GM18507 (cell line): ENCODE measurements at places on chromosomes 5 and 9.
A peak's percentile ranks its signal among the peaks of the same experiment; 100 is the strongest.

GRCh38 chr9:136082496-136083361, 12.4 kb downstream of the NACC2 start:
- DNase-seq, result no peak

DNA sequence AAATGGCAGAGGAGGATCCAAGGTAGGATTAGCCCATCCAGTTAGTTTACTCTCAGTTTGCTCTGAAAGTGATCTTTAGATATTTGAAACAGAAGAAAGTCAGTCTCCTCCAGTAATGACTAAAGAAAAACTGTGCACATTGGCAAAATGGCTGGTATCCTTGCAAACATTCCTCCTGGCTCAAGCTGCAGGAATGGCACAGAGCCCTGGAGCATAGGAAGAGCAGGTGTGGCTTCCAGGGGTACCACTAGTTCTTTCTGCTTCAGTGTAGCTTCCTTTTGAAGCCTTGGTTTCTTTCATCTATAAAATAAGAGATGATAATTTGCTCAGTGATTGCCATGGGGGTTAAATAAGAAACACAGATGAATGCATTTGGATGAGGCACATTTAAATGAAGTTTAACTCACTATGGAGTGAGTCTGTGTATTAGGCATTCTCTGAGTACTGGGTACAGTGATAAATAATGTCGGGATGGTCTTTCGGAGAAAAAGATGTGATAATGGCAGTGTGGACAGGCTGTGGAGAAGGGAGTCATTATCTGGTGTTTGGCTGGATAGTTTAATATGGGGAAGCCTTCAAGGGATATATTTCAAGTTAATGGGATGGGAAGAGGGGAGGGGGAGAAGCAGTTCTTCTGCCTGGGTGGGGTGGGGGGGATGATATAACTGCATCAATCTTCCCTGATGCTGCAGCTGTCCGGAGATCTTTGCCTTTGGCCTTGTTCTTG, 217.3 kb upstream of the KLF4 start:
- no peak for DNase-seq

DNA sequence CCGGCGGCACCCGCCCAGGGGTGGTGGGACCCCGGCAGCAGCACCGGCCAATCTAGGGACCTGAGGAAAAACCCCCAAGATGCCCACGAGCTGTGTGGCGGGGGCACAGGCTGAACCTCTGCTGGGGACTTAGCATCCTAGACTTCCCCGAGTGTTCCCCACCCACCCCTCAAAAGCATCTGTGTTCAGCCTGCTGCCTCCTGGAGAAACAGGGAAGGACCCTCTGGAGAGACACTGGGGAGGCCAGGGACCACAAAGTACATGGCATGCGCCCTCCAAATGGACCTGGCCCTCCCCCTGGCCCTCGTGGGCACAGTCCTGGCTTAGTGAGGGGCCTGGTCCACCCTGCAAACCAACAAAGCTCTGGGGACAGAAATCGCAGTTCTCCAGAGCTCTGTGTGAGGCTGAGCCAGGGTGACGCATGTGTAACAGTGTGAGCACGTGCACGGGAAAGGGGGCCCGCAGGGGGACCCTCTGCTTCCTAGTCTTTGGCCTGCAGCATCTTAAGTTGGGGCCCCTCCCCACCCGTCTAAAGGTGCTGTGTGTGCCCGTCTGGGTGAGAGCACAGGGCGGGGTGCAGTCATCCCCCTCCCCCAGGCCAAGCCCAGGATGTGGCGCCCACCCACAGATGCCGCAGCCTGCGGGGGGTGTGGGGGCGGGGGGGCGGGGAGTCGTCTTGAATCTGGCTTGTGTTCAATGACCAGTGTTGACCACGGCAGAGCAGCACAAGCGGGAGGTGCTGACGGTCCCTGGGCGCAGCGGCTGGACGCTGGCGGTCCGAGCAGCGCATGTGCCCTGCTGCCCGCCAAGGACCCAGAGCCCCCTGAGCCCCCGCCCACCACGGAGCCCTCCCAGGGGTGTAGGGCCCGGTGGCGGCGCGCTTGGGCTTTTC, 672 bp upstream of the KCNT1 start:
- no peak for DNase-seq

DNA sequence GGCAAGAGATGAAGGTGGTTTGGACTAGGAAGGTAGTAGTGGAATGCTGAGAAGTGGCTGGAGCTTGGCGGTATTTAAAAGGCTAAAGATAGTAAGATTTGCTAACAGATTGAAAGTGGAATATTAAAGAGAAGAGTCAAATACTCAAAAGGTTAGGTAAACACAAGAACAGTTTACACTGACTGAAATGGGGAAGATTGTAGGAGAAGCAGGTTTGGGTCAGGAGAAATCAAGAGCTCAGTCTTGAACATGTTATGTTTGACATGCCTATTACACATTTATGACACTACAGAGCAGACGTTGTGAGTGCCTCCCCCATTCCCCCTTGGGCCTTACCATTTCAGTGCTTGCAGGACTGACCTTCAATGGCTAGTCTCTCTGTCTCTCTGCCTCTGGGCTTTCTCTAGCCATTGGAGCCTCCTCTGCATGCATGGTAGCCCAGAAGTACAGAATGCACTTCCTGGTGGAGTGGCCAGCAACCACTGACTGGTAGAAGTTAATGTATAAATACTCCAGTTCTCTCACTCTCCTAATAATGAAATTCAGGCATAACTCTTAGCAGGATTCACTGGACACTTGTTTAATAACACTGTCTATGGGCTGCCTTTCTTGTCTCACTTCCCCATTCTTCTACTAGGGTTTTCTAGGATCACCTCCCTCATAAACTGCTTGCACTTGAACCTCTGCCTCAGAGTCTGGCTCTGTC, 56.8 kb downstream of the HMGCS1 start:
- no peak for DNase-seq

DNA sequence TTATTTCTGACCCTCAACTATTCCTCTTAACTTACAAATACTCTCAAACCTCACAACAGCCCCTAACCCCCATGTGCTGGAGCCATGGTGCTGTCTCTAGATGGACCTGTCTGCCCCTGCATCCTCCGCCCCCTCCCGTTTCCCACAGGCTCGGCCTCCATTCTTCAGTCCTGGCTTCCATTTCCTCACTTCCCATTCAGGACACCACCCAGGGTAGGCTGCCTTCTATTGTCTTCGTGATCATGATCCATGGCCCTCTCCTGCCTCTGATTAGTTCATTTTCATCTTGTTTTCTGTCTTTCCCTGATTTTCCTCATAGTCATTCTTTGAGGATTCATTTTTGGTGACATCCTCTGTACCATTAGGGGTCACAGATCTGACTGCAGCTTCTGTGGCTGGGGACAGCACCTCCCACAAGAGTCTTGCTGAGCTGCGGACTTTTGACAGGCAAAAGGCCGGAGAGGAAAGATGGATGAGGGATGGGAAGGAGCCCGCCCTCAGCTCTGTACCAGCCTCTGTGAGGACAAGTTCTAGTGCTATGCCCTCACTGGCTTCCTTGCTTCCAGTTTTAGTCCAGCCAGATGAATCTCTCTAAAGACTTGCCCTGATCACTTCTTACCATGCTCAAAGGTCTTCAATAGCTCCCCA, 255.8 kb downstream of the NTRK2 start:
- DNase-seq, result no peak

- DNase-seq, result no peak
Observed at GRCh38 chr5:111636736-111637135, 120.3 kb downstream of the NREP start.

GRCh38 chr9:95336281-95336680, 18.8 kb upstream of the FANCC start:
- no peak for DNase-seq

DNA sequence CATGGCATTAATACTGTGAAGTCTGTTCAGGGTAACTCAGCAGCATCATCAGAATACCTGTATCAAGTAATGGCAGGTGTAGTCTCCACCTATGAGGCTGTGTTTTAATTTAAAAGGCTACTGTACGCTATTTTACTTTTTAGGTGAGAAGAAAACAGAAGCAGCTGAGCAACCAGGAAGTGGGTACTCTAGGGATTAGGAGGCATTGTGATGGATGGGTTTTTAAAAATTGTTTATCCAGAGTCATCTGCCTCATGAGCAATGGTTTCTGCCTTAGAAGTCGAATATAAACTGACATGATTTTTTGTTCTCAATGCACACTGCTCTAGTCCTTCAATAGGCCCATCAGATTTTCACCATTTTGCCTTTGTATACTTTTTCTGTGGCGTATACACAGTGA, 42.6 kb downstream of the PSIP1 start:
- no peak for DNase-seq

- DNase-seq, result no peak
Observed at GRCh38 chr9:5499157-5499556, 11.2 kb upstream of the PDCD1LG2 start.

DNA sequence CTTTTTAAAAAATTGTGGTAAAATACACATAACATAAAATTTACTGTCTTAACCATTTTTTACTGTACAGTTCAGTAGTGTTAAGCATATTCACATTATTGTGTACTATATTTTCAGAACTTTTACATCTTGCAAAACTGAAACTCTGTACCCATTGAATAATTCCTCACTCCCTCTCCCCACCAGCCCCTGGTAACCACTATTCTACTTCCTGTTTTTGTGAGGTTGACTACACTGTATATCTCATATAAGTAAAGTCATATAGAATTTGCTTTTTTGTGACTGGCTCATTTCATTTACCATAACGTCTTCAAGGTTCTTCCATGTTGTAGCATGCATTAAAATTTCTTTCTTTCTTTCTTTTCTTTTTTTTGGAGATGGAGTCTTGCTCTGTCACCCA, 87.0 kb downstream of the LNPEP start:
- no peak for DNase-seq

GRCh38 chr9:92634712-92635605, 35.0 kb downstream of the IPPK start:
- DNase-seq, result peak; percentile 60

GRCh38 chr5:79020861-79021561, 35.9 kb upstream of the ARSB start:
- peak; percentile 15 for DNase-seq

- no peak for DNase-seq
Observed at GRCh38 chr9:123337971-123338370, 18.0 kb upstream of the CRB2 start.

DNA sequence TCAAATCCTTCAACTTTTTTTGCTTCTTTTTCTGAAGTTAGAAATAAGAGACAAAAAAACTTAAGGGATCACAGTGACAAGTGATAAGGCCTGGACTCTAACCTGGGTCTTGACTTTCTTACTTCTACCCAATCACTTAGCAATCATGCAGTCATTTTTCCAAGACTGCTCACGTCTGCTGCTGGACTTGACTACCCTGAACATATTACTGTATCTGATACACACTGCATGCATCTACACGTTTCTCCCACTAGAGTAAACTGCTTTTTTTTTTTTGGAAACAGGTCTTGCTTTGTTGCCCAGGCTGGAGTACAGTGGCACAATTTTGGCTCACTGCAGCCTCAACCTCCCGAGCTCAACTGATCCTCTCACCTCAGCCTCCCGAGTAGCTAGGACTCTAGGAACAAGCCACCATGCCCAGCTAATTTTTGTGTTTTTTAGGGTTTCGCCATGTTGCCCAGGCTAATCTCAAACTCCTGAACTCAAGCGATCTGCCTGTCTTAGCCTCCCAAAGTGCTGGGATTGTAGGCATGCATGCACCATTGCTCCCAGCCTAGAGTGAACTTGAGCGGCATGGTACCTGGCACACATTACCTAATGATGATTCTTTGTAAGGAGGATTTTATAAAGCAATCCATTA, 7.4 kb downstream of the PLIN2 start:
- DNase-seq, result no peak

DNA sequence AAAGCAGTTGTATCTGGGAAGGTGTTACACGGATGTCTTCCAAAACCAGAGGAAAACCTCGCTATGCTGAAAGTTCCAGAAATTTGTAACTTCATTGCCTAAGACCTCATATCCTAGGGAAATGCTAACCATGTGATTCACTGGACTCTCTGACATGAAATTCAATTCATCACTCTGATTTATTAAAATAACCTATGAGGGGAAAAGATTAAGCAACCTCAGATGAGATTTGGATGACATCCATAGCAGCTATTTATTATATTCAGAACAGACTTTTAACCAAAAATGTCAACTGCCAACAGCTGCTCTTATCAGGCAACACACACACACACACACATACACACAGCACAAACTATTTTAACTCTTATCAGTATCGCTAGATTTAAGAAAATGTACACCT, 1006.4 kb upstream of the CTNND2 start:
- no peak for DNase-seq

- DNase-seq, result no peak
Observed at GRCh38 chr9:72991772-72992171, 38.9 kb upstream of the ALDH1A1 start.

DNA sequence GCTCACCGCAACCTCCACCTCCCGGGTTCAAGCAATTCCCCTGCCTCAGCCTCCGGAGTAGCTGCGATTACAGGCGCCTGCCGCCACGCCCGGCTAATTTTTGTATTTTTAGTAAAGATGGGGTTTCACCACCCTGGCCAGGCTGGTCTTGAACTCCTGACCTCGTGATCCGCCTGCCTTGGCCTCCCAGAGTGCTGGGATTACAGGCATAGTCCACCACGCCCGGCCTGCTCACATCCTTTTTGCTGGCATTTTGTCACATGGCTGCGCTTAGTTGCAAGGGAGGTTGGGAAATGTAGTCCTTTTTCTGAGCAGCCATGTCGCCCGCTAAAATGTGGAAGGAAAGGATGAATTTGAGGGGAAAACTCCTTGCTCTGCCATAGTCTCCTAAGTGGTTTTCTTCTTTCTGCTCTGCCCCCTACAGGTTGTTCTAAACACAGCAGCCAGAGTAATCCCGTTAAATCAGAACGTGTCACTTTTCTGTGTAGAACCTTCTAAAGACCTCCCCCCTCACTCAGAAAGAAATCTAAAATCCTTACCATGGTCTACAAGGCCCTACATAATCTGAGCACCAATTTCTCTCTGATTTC, 57.8 kb upstream of the HSPA9 start:
- no peak for DNase-seq

- no peak for DNase-seq
Observed at GRCh38 chr9:88339317-88339716, 48.9 kb upstream of the SPIN1 start.

DNA sequence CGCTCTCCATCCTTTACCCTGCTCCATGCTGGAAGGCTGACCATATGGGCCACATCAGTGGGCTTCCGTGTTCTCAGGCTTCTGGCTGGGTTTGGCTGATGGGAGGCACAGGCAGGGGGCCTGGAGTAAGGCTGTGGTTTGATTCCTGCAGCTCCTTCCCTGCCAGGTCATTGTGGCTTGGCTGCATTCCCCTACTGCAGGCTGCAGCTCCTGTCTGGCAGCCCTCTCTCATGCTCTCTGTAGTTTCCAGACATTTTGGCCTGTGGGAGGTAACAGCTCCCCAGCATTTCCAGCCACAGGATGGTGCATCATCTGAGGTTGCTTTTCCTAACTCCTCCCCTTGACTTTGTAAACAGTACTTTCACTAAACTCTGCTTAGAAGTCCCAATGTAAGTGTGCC, 102.0 kb upstream of the PTPN3 start:
- DNase-seq, result no peak

DNA sequence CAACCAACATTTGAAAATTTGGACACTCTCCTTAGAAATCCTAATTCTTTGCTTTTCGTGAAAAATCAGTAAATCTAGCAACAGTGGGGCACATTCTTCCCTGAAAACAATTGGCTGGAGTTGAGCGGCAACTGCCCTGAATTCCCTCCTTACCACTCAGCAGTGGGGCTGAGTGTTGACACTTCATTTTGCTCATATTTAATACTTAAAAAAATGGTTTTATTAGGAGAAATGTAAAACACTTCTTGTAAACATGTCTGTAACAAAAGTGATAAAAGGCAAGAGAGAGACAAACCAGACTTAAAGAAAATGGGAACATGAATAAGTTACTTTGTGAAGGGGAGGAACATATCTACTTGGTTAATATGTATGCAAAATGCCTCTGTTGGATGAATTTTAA, 193.5 kb downstream of the CNTLN start:
- DNase-seq, result no peak
